ENCODE measurements at places on chromosomes 4 and X.

DNA sequence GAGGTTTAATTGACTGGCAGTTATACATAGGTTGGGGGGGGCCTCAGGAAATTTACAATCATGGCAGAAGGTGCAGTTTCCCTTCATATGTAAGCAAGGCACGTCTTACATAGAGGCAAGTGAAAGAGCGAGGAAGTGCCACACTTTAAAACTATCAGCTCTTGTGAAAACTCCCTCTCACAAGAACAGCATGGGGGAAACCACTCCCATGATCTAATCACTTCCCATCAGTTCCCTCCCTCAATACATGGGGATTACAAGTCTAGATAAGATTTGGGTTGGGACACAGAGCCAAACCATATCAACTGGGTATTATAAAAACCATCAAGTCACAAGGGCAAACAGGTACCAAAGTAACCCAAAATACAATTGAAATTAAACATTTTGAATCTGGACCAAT, 182.0 kb upstream of the FAT4 start:
- DNase-seq = no peak

DNA sequence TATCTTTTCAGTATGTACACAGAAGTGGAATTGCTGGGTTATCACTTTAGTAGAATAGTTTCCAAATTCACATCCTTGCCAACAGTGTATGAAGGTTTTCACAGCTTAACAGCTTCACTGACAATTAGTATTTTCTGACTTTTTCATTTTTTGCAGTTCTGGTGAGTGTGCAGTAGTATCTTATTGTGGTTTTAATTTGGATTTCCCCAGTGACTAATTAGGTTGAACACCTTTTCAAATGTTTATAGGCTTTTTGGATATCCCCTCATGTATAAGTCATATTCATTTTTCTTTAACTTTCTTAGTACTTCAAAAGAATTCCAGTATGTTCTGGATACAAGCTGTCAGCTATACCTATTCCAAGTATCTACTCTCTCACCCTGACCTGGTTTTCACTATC, 37.1 kb downstream of the BRCC3 start:
- no peak for DNase-seq

- no peak for DNase-seq
These were observed 13.5 kb downstream of the CTAG1B start for GRCh38 chrX:154605566-154605965.

- DNase-seq = no peak
These were observed 77.5 kb downstream of the PCDH18 start for GRCh38 chr4:137454767-137455166.

DNA sequence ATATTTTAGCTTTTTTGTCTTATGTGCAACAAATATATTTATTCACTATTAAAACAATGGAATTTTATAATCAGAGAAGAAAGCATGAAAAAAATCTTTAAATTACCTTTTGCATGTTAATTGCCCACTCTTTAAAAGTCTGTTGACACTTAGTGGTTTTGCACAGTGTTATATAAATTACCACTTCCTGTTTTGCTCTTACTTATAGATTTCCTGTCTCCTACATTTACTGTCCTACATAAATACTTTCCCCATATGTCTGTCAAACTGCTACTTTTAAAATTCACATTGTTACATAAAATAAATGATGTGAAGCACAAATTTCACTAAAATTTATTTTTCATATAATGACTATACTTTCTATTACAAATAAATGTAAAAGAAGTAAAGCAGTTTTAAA, 161.1 kb upstream of the NDST4 start:
- DNase-seq = no peak

GRCh38 chr4:10095296-10095991, 21.2 kb downstream of the WDR1 start:
- no peak for DNase-seq

DNA sequence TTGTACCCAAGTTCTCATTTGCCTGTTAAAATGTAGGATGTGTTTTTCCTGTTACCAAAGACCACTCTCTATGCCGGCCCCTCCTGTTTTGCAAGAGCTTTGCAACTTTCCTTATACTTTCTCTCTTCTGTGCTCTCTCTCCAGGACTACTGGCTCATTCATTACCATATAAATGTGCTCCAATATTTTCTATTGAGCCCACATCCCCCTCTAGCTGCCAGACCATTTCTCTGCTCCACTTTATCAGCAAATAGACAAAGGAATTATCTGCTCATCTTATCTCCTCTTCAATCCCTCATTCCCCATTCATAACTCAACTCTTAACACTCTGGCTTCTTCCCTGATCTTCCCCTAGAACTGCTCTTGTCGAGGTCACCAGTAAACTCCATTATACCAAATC, 33.6 kb downstream of the RPGR start:
- DNase-seq = peak; percentile 11

GRCh38 chr4:185219551-185220344, 10.3 kb downstream of the SNX25 start:
- DNase-seq = peak; percentile 78

GRCh38 chr4:97367878-97368277, 775.4 kb downstream of the STPG2 start:
- peak; percentile 16 for DNase-seq

GRCh38 chrX:18769812-18770573, 62.5 kb downstream of the PPEF1 start:
- no peak for DNase-seq

DNA sequence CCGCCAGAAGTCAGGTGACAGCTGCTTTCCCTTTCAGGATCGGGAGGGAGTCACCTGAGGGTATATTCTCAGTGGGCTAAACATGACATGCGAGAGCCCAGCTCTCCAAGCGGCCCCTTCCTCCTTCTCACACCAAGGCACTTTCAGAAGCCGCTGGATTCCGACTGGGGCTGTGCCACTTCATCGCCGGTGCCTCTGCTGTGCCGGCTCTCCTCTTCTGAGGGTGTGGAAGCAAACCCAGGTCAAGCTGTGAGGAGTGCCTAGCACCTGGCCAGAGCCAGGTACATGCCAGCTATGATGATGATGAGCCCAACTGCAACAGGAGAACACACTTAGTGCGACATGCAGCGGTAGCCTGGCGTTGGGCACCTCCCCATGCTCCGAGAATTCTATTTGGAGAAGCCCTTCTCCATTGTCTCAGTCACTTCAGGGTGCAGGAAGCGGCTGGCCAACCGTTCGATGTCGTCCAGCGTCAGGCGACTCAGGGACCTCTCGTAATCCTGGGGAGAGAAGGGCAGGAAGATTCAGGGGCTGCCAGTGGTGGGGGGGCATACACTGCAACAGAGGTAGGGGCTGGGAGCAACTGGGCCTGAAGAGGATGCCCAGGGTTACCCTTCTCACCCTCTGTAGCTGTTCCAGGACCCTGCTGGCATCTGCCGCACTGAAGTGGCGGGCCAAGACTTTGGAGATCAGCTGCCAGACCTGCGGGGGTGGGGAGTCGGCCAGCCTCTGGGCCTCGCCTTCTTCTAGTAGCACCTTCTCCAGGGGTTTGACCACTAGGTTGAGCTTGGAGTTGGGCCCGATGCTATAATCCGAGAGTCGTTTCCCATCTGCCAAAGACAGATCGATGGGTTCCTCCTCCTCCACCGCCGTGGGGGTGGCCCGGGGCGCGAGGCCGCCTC, 1.0 kb downstream of the UBL4A start:
- no peak for DNase-seq

- DNase-seq = peak; percentile 20
These were observed 26.9 kb downstream of the C4orf46 start for GRCh38 chr4:158644760-158645159.

DNA sequence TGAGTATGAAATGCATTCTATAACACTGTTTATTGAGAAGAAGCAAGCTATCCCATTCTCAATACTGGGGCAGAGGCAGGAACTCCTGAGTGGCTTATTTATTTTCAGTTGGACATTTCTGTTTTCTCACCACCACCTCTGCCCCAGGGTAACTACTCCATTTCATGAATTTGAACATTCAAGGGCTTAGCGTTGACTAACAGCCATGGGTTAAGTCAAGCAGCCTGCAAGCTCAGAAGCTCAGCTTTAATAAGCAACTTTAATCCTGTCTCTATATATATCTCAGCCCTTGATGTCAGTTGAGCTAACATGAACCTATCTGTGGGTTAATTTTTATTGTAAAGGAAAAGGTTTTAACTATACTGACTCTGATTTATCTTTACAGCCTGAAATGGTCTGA, 93.8 kb downstream of the MBNL3 start:
- DNase-seq = no peak

DNA sequence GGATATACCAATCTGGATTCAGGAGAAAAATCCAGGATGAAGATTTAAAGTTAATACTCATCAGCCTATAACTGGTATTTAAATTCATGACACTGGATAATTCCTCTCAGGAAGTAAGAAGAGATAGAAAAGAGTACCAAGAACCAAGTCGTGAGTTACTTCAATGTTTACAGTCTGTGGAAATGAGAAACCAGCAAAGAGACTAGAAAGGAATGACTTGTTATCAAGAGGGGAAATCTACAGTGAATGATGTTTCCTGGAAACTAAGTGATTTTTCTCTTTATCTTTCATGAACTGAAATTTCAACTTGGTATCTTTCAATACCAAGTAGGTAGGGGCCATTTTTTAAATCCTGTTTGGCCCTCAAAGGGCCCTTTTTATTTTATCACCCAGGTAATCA, 217.9 kb upstream of the AFF2 start:
- no peak for DNase-seq

DNA sequence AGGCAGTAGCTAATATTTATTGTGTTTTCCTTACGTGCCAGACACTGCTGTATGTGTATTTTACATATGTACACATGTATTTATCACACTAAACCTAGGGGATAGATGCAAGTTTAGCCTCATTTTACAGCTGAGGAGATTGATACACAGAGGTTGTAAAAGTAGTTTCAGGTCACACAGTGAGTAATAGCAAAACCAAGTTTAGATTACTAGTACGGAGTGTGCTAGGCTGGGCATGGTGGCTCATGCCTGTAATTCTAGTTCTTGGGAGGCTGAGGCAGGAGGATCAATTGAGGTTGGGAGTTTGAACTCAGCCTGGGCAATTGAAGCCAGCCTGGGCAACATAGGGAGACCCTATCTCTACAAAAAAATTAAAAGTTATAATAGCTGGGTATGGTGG, 701.1 kb upstream of the ATOH1 start:
- DNase-seq = no peak

- no peak for DNase-seq
These were observed 45.6 kb upstream of the PABPC5 start for GRCh38 chrX:91389026-91389425.

DNA sequence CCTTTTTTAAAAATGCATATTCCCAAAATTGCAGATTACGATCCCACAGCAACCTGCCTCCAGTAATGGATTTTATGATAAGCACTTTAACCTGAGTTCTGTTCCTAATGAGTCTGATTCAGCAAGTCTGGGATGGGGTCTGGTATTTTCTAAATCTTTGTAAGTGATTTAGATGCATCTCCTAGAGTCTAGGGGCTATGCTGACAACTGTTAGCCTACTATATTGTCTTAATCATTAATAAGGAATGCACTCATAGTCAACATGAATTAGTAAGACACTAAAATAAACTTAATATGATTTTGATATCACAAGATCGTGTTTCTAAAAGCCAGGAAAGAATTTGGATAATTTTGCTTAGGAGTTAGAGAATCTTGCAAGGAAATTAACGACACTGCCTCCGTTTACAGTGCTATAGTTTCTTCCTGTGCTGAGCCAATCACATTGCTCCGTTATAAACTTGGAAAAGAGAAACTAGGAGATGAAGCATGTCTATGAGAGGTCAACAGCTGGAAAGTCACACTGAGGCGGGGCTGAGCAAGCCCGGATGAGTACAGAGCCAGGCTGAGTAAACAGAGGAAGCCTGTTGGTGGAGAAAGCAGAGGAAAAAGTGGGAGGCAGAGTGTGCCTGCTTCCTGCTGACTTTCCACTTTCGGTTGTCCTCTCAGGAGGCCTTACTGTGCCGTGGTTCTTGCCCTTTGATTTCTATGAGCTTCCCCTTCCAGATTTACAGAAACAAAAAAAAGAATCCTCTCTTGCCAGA, 5.4 kb downstream of the SCARB2 start:
- peak; percentile 83 for DNase-seq

- peak; percentile 81 for DNase-seq
These were observed 15.1 kb downstream of the S100G start for GRCh38 chrX:16665089-16665488.

GRCh38 chr4:10184501-10184938, 67.9 kb upstream of the WDR1 start:
- DNase-seq = no peak

DNA sequence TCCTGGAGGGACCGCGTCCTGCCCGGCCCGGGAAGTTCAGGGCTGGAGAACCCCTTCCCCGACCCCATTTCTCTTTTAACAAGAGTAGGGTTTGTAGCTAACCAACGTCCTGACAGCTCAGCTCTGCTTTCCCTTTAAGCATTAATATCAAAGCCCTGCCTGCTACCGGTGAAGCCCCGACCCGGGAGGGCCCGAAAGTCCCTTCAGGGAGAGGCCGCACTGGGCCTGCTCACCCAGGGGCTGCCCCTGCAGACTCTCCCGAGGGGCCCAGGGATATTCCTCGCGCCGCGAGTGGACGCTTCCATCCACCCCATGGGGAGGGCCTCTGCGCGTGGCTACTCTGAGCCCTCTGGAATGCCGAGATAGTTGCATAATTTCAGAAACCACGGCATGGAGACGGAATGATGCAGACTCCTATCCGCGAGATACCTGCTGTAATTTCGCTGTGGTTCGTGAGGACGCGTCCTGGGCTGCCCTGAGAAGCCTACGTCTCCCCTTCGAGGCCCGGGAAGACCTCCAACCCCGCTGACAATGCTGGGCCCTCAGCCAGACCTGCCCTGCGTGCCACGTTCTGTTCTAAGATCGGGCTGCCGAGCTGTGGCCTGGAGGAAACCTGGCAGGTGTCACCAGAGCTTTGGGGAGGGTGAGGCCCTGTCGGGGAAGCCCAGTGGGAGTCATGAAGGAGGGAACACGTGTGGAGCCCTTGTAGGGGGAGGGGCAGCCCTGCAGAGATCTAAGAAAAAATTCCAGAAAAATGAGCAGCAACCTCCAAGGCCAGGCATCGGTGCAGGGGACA, 999 bp upstream of the CTBP1 start:
- DNase-seq = peak; percentile 29

GRCh38 chr4:107740381-107740780, 20.3 kb upstream of the PAPSS1 start:
- peak; percentile 45 for DNase-seq

- no peak for DNase-seq
These were observed 39.0 kb downstream of the DDX60 start for GRCh38 chr4:168279556-168279955.

- DNase-seq = peak; percentile 6
These were observed 1235.3 kb downstream of the FSTL5 start for GRCh38 chr4:160928482-160928881.
